GM20000 (cell line): ENCODE measurements at places on chromosomes 11 and 22.

DNA sequence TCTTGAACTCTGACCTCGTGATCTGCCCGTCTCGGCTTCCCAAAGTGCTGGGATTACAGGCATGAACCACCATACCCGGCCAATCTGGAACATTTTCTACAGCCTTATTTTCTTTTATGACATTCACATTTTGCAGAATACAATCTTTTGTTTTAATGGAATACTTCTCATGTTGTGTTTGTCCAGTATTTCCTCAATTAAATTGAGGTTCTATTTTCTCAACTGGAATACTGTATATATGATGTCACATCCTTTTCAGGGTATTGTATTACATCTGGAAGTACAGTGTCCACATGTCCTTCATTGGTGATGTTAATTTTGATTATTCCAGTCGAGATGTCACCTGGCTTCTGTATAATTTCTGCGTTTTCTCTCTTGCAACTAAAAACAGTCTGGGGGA is 90.8 kb upstream of the HORMAD2 start:
- DNase-seq: no peak

GRCh38 chr11:324156-324555 is 3.5 kb upstream of the IFITM3 start:
- DNase-seq: no peak

- peak; percentile 40 for DNase-seq
These were observed 2.4 kb downstream of the LARGE1 start for GRCh38 chr22:33917744-33918406.

GRCh38 chr11:65591939-65592857 is 3.4 kb downstream of the KCNK7 start:
- DNase-seq: no peak

DNA sequence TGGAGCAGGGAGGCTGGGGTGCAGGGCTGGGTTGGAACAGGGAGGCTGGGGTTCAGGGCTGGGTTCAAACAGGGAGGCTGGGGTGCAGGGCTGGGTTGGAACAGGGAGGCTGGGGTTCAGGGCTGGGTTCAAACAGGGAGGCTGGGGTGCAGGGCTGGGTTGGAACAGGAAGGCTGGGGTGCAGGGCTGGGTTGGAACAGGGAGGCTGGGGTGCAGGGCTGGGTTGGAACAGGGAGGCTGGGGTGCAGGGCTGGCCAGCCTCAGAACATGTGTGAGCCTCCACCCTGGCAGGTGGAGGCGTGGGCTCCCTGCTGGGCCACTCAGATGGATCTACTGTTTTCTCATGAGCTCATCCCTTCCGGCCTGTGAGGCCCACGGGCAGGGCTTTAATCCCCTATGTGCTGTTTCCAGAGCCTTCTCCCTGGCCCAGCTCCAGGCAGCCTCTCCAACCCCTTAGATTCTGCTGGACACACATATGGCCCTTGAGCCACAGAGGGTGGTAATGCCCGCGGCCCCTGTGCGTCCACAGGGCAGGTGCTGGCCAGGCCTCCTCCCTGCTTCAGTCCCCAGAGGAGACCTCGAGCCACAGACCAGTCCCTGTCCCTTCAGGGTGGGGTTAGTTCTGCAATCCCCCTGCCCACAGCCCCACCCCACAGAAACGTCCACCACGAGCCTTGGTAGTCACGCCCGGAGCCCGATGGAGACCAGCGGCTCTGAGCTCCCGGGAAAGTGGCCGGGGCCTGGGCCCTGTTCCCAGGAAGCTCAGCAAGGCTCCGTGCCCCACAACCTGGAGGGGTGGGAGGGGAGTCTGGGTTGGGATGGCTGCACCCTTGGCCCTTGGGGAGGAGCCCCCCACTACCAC is 197.9 kb downstream of the BRD1 start:
- no peak for DNase-seq

DNA sequence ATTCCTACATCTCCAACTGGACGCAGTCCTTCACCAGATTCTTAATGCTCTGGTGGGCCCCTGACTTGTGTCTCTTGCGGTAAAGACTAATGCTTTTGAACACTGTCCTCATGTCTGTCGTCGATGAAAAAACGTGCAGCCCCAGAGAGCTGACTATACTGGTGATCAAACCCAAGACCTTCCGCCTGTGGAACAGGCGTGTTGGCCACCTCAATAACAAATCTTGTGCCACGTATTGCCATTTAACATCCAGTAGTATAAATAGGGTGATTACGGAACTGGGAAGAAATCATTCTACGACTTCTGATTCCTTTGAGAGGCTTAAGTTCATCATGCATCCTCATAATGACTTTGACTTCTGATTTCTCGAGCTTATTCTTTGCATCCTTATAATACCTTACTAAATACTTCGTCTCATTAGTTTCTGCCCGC is 45.6 kb downstream of the OR4D9 start:
- no peak for DNase-seq

DNA sequence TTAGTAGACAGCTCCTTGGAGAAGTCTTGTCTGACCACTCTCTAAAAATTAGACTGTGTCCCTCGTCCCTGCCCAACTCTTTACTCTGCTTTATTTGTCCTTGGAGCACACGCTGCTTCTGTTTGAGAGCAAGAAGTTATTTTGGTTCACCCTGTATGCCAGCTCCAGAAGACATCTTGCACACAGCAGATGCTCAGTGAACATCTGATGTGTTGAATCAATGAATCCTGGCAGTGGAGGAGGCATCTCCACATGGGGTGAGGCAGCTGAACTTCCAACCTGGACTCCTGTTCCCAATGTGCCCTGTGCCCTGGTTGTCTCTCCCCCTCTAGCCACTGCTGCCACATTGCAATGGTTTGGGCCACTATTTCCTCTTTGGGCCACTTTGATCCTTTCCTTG is 213.6 kb downstream of the CEP164 start:
- no peak for DNase-seq

DNA sequence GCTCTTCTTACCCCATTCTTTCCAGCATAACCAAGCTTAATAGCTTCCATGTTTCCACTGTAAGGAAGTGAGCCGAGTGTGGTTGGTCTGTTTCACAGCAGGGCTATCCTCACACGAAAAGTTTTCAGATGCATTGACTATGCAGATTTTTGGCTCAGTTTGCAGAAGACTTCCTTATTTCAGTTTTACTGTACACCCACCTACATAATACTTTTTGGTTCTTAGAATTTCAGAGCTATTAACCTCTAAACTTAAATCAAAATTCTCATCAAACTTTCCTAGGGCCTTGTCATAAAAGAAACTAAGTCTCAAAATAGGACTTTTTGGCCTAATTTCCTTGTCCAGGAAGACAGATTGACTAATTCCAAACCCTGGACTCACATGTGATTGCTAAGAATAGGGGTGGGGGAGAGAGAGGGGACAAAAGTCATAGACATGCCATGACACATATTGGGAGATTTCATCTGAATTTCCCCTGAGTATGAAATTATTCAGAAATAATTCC is 7.3 kb upstream of the EHF start:
- DNase-seq: peak; percentile 48

DNA sequence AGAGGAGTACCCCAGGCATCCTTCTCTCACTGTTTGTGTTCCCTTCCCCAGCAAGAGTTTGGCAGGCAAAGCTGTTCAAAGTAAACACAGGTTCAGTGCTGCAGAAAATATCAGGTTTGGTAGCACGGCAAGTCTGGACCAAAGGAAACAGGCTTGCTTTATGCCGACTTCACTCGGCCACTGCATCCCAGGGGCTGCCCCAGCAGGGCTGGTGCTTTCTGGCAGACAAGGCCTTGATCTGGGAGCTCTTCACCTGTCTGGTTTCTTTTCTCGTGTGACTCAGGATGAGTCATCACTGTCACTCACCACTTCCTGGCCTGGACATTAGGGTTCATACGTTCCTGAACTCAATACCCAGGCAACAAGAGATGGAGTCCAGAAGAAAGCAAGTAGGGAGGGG is 52.6 kb upstream of the NAV2 start:
- peak; percentile 71 for DNase-seq

DNA sequence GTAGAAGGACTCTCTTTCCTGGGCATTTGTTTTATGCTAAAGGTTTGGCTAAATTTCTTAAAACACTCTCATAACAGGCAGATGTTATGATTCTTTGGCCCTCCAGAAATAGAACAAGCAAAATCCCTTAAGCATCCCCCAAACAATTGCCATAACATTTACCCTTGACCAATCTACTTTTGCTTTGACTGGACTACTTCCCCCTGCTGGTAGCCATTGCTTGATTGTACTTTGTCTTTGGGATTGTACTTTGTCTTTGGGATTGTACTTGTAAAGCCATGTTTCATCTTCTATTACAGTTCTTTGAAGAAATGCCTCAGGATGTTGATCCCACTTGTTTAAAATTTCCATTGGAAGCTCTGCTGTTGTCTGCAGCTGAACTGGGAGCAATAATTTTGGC is 53.3 kb upstream of the GLYAT start:
- DNase-seq: no peak

DNA sequence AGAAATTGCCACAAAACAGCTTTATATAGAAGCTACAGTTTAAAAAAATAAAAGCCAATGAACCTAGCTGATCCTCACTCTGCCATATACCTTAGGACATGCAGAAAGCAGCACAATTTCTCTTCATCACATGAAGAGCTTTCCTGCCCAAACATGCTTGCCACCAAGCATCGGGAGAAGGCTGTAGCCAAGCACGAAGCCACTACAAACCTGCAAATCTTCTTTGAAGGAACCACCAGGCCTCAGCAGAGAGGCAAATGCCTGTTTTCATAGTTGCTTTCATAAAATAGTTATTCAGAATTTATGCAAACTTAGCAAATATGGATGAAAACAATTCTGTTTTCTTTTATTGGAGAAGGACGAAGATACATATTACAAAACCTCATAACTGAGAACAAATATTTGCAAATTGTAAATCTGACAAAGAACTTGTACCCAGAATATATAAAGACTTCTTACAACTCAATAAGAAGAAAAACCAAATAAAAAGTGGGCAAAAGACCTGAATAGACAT is 100.3 kb downstream of the RBFOX2 start:
- no peak for DNase-seq

GRCh38 chr11:95138448-95138847 is 48.8 kb downstream of the ENDOD1 start:
- peak; percentile 51 for DNase-seq

- DNase-seq: no peak
These were observed 51.4 kb upstream of the WNT7B start for GRCh38 chr22:46028106-46028991.

DNA sequence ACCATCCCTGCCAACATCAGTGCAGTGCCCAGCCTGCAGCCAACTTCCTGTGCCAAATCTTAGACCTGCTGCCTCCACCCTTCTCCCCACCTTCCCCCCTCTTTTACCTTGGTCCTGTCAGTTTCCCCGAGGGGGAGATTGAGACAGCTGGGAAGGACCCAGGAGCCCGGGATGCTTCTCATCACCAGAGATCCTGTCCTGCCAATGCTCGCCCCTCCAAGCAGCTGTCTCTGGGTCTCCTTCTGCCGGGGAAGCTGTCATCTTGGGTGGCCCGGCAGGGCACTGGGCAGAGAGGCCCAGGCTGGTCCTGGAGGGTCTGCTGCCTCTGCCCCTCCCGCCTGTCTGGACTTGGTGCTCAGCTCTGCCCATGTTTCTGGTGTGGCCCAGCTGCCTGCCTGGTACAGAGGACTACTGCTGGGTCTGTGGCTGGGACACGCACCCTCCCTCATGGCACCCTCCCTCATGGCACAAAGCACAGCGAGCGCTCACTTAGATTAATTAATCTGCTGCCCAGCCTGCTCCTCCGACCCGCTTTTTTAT is 60.4 kb upstream of the THY1 start:
- DNase-seq: no peak

GRCh38 chr11:5247472-5248192 is 2.0 kb downstream of the HBG1 start:
- no peak for DNase-seq

GRCh38 chr11:8699903-8700302 is 17.3 kb downstream of the RPL27A start:
- no peak for DNase-seq

GRCh38 chr11:31820438-31820818 is 9.3 kb upstream of the PAX6 start:
- peak; percentile 22 for DNase-seq

DNA sequence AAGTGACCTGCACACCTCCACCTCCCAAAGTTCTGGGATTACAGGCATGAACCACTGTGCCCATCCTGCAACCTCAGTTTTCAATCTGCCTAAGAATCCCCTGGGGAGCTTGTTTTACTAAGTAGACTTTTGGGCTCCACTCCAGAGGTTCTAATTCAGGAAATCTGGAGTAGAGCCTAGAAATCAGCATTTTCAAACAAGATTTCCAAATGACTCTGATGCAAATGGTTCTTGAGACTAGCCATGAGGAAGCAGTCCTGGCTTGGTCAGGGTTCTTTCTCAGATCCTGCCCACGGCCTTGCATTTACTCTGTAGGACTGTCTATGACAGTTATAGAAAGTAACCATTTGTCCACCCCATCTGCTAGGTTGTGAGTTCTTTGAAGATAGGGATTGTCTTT is 1.6 kb upstream of the KCNE3 start:
- no peak for DNase-seq

DNA sequence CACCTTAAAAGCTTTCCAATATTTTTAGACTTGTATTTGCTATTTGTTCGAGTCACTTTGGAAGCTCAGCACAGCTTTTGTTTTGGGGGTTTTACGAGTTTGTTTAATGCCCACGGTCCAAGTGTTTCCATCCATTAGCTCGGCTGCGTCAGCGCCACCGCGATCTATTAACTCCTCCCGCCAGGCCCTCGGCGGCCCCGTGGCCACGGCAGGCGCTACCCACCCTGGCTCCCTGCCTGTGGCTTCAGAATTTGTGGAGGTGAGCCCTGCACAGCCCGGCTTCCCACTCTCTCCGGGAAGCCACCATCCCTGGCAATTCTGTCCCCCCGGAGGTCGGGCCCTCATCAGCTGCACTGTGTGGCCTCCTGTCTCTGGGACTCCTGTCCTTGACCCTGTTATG is 648.5 kb downstream of the BRD1 start:
- DNase-seq: no peak

DNA sequence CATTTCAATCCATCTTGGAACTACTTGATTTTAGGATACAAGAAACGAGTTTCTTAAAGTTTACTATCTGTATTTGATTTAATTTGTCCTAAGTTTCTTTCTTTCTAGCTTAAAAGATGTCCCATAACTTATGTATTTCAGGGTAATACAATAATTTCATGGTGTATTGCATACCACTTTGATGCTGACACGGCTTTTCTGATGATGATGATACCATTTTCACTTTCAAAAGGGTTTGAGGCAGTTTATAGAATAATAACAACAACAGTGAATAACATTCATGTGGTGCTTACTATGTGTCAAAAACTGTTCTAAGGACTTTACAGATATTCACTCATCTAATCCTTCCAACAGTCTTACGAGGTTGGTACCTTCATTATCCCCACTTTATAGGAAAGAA is 33.2 kb upstream of the POU2AF1 start:
- no peak for DNase-seq

- DNase-seq: peak; percentile 56
These were observed 88.3 kb upstream of the MTMR2 start for GRCh38 chr11:96012086-96012824.

DNA sequence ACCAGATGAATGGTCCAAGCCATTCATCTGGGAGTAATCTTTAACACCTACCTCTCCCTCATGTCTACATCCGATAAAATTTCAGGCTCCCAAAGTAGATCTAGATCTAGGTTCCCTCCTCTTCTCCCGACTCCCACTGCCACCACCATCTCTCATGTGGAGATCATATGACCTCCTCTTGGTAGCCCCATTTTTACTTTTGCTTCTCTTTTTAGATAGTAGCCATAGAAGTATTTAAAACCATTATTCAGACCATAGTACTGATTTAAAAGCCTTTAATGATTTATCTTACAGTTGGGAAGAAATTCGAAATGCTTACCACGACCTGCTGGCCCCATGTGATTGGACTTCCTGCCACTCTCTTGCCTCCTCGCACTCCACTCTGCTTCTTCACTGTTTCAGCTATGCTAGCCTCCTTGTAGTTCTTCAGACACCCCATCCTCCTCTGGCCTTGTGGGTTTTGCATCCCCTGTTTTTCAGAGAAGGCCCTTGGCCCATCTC is 98.5 kb downstream of the RASSF10 start:
- no peak for DNase-seq
